ENCODE measurements at places on chromosomes 6 and 20. TPM values are rescaled to one million over a fixed set of nuclear protein-coding genes. Genes with fewer than 3 reads are reported as not detected.
A peak's percentile ranks its signal among the peaks of the same experiment; 100 is the strongest.

DNA sequence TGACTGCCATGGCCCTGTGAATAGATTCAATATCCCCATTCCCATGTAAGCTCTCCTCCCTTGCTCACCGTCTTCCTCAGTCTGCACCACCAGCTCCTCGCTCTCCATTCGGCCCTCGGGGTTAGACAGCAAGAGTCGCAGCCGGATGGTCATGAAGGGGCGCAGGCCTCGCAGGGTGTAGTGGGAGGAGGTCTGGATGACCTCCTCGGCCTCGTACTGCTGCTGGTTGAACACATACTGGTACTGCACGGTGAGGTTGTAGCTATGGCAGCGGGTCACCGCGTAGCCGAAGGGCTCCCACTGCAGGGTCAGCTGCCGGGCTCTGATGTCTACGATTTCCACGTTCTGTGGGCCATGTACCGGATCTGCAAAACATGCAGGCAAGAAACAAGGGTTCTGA is 717.5 kb downstream of the PTPRT start:
- H3K27ac ChIP-seq, result no peak overlapping the region
- H3K4me1 ChIP-seq, result no peaks in the 10 kb centered on the region
- no peak overlapping the region for H3K4me3 ChIP-seq
- H3K36me3 ChIP-seq, result no peaks in the 10 kb centered on the region
- DNase-seq, result no peak

DNA sequence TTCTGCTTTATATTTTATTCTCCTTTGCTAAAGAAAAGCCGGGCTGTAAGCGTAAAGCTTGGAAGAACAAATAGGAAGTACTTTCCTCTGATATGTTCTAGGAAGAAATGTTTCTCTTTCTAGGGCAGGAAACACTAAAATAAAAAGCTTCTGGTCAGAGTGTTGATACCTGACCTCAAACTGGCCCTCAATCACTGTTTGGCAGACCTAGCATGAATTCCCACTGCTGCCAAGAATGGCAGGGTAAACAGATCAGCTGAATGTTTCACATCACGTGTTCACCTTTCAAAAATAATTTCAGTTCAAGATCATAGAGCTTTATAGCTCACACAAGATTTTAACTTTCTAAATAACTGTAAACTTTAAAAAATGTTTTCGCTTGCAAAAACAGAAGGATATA is 2.9 kb downstream of the MPC1 start:
- no peak overlapping the region for H3K27ac ChIP-seq
- H3K4me3 ChIP-seq, result no peak overlapping the region
- no peaks in the 10 kb centered on the region for H3K27me3 ChIP-seq
- H3K36me3 ChIP-seq, result no peaks in the 10 kb centered on the region

DNA sequence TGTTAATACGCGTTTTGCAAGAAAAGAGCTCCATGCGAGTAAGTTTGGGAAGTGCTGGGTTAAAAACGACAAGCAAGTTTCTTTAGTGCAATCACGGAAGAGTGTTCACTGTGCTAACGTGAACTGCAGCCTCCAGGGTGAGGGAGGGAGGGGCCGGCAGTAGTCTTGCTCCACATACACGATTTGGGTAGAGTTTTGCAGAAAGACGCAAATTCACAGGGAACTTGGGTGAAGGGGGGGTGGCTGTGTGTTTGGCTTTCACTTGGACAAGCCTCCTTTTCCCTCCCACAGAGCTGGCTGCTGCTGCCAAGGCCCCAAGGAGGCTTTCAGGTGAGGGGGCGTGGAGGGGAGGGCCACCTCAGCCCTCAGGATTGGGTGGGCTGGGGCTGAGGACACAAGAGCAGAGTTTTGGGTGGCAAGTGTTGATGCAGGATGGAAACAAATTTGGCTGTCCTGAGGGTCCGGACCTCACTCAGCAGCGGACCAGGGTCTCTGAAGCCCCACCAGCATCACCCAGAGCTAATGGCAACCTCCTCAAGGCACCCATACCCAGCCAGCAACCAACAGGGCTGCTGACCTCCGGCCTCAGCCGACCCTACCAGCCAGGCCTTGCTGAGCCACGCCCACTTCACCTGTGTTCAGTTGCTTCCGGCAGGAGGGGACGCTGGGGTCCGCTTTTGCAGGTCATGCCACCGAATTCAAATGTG is 204.5 kb downstream of the ERMARD start:
- no peaks in the 10 kb centered on the region for H3K27me3 ChIP-seq
- no peaks in the 10 kb centered on the region for H3K36me3 ChIP-seq
- DNase-seq, result peak; percentile 79
- H3K4me3 ChIP-seq, result no peak overlapping the region
- H3K27ac ChIP-seq, result no peak overlapping the region
- no peaks in the 10 kb centered on the region for H3K4me1 ChIP-seq

- no peak for DNase-seq
- peaks cover 19% of the 10 kb centered on the region for H3K36me3 ChIP-seq
- no peaks in the 10 kb centered on the region for H3K27me3 ChIP-seq
Observed at GRCh38 chr20:47568019-47568418, 66.3 kb downstream of the NCOA3 start.

MUCL3 gene
- not detected for total RNA-seq

DNA sequence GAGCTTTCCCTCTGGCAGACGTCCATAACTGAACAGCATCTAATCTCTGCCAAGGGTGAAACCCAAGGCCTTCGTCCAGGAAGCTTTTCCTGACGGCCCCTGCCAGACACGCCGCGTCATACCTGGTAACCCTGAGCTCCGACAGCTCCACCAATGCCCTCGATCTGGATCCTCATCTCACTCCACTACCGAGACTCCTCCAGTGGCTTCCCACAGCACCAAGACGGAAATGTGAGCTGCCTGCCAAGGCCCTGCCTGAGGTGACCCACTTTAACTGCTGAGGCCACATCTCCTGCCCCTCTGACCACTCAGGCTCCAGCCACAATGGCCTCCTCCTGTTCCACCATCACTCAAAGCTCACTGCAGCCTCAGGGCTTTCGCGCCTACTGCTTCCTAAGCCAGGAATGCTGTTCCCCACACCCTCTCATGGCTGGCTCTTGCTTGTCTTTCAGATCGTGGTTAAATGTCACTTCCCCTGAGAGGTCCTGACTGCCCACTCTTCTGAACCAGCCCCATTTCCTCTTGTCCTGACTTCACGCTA is 143.2 kb downstream of the PREX1 start:
- H3K27ac ChIP-seq, result peak overlapping the region; percentile 70
- no peaks in the 10 kb centered on the region for H3K27me3 ChIP-seq
- no peak for DNase-seq
- H3K36me3 ChIP-seq, result peaks cover 6% of the 10 kb centered on the region
